ENCODE measurements at places on chromosomes 1 and 21. TPM values are rescaled to one million over a fixed set of nuclear protein-coding genes. Genes with fewer than 3 reads are reported as not detected.

Gene KRTAP20-3
- not detected for polyA plus RNA-seq

Gene PLA2G2F
- 0.64 TPM for polyA plus RNA-seq

GRCh38 chr1:223845810-223846682 lies at the start of gene TP53BP2:
Gene TP53BP2, minus strand, starts transcription at chr1:223845947. Its CDS starts 267 bp downstream, at chr1:223845680.
- peak; percentile 90 for DNase-seq

Gene MXRA8
- polyA plus RNA-seq, result 193 TPM

DNA sequence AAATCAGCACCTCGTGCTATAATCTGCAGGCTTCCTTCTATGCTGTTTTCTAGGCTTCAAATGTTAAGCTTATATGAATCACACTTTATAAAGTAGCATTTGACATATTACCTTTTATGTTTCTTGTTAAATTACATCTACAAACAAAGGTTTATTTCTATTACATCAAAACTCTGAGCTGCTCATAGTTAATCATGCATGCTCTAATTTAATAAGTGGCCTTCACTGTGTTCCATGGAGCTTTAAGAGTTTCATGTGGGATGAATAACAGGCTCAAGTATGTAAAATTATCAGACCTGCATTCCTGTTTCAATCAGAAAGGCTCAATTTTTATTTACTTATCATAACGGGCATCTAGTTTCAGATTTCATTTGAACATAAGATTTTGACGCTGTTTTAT lies 13.0 kb downstream of the SLC19A2 start:
- no peak for DNase-seq

DNA sequence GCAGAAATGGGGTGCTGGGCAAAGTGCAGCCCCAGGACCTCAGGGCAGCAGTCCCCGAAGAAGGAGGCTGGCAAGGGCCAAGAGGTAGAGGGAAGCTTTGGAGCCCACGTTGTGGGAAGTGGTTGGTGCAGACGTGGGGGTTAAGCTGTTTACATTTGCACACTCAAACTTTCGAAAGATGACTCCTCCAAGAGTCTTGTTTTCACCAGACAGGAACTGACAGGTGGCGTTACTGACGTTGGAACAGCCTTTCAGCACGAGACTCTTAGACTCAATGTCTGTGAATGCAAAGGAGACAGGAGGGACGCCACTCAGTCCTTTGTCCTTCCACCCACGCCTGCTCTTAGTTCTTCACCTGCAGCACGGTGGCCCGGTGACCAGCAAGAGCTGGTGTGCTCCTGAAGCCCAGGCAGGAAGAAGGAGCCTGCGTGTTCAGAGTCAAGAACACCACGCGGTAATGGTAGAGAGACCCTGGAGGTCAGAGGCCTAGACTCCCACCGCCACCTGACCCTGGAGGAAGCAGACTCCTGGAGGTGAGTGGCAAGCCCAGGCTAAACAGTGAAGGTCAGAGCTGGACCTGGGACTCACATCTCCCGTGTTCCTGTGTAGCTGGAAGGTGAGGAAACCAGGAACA lies 15.9 kb downstream of the LYPD8 start:
- DNase-seq, result no peak

DNA sequence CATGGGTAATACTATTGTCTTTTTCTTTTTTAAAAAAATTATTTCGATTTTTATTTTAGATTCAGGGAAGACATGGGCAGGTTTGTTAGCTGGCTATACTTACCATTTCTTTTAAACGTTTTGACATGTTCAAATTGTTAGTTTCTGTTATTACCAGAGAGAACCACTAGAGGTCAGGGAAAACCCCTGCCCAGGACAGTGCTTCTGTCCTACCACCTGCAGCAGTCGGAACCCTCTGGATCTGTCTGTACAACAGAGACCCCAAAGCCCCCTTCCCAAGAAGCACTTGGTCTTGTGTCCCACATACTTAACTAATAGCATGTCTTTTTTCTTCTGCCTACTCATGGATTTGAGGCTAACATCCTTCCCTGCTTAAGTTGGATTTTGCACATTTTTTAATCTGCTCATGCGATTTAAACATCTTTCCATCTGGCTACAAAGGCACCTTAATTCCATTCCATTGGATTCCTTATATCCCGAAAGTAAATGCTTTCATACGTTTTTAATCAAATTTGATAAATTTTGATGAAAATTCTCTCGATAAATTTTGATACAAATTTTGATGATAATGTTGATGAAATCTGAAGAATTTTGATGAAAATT lies 10.0 kb upstream of the C1orf115 start:
- peak; percentile 26 for DNase-seq

Gene ETV3L
- not detected for polyA plus RNA-seq

All from renal pelvis (tissue), 12 donors.